ENCODE measurements at places on chromosomes 5 and 9.

DNA sequence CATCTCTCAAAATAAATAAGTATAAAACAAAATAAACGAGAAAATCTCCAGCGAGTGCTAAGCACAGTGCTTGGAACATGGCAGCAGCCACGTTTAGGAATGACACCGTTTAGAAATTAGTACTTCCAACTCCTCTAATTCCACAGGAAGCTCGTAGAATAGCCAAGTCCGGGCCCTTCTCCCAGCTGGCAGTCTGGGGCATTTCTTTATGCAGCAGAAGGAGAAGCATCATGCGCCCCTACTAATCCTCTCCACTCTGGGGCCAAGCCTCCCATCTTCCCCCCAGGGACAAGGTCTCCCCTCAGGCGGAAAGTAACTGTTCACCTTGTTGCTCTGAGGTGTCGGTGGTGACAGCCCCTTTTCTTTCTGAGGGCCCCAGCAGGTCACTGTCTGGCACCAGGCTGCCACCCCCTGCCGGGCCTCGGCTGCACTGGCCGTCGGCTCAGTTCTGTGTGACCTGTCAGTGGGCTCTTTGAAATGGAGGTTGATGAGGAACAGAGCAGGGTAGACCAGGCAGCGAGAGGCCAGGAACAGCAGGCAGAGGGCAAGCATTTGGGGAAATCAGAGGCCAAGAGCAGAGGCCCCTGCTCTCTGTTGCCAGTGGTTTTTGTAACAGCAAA is 113.5 kb upstream of the WWC1 start:
- DNase-seq: no peak

- peak; percentile 35 for DNase-seq
Measured at GRCh38 chr9:133787754-133788025, 49.5 kb upstream of the SARDH start.

GRCh38 chr5:19855453-19855852 is 132.5 kb downstream of the CDH18 start:
- no peak for DNase-seq

GRCh38 chr9:121463026-121463807 is 36.4 kb downstream of the GGTA1 start:
- DNase-seq: peak; percentile 63

DNA sequence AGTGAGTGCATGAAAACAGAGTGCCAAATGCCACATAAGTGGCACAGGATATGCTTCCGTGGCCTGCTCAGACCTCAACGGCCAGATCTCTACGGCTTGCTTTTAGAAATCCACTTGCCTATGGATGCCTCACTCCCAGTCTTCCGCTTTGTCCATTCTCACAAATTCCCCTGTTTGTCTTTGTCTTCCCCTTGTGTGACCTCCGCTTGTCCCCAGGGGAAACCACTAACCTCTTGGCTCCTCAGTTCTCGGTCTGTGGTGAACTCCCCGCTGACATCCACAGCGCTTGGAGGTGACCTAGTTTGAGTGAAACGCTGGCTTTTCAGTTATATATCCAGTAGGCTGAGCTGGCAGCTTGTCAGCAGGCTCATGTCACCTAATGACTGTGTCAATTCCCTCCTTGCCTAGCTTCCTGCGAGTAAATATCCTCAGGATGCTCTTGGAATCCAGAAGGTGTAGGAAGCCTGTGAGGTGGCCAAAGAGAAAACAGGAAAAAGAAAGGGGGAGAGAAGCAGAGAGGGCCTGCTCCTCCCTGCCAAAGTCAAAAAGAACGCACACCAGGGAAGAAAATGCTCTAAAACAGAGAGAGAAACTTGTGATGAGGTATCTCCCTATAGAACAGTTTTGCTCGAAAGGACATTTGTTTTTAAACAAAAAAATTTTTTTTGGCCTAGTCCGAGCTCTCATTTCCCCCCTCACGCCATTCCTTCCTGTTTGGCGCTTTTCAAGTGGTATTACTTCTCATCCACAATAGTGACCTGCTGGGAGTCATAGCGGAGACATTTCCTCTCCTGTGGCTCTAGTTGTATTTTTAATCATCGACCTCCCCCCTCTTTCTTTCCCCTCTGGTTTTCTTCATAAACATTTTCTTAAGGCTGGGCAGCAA is 101.6 kb upstream of the SPRY4 start:
- peak; percentile 6 for DNase-seq

DNA sequence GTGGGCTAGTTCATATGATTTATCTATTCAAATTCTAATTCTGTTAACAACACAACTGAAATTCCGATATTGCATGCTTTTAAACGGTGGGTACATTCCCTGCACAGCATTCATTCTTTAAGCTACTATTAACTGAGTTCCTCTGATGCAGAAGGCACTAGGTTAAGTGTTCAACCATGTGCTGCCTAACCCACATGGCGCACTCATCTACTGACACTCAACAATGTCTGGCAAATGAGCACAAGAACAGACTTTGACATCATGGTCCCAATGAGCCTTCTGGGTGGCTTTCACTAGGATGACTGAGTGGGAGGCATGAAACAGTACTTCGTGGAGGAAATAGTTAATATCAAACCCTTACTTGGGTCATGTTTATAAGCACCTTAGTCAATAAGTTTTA is 10.2 kb downstream of the NREP start:
- no peak for DNase-seq

GRCh38 chr9:127109212-127109711 is 13.2 kb downstream of the ANGPTL2 start:
- no peak for DNase-seq

- DNase-seq: no peak
Measured at GRCh38 chr5:144481861-144482260, 311.2 kb downstream of the KCTD16 start.

GRCh38 chr5:17156463-17156862 is 61.0 kb upstream of the BASP1 start:
- DNase-seq: no peak

DNA sequence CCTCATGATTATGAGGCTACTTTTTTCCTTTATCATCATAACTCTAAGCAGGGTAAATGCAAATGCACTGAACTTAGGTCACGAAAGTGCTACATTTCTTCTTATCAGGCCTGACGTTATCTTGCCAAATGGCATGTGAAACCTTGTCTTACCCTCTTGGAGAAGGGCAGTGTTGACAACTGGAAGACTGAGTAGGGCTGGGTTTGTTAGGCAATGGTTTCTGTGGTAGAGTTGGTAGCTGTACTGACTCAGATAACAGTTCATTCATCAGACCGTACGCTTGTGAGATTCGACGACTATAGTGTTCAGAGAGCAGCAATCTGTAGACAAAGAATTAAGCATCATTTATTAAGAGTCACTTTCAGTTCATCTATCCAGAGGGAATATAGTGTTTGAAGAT is 127.7 kb downstream of the CPLANE1 start:
- no peak for DNase-seq

- DNase-seq: no peak
Measured at GRCh38 chr5:45568813-45569212, 127.4 kb downstream of the HCN1 start.

GRCh38 chr5:171773106-171773505 is 12.5 kb upstream of the SMIM23 start:
- no peak for DNase-seq

DNA sequence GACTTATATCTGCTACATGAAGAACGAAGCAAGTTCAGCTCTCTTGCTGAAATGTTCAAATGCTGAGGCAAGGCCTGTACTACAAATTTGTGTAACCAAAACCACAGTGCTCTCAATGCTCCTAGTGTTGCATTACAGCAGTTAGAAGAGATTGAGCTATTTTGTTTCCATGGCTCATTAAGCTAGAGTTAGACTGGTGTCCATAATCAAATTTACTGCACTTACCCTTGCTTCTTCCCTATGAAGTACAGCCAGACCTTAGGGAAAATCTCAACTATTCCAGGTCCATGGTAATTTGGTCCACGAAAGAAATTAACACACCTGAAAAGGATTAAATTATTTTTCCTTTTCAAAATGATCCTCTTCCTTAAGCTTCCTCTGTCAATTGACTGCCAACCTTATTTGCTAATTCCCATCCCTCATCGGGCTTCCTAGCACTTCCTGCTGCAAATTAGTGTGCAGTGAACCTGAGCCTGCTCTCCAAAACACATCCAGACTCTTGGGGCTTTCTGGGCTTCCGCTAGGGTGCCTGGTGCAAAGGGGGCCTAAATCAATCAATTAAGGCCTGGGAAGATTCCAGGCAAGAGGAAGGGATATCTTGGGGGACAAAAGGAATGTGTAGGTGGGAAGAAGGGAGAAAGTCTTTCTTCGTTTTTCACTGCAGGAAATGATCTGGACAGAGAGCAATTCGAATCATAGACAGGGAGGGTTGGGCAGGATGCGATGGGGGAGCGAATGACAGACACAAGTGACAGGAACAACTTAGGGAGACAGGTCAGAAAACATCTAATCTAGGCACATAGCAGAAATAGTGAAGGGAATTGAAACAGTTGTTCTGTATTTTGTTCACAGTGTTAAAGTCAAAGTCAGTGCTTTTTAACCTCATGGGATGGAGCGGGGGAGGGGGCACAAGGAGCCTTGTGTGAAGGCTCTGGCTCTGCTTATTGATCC is 542.4 kb downstream of the RAB3C start:
- DNase-seq: no peak

DNA sequence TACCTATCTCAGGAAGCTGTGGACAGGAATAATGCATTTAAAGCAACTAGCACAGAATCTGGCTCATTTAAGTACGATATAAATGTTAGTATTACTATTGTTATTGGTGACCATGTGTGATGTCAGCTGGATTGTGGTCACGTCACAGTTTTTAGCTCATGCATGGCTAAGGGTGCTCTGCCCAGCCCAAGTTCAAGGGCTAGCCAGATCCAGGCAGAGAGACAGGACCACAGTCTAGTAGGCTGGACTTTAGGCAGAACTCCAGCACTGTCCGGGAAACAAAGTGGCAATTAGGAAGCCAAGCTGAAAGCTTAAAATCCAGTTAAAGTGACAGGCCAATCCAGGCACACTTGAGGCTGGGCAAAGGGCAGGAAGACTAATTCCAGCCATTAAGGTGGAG is 273.6 kb downstream of the ADAMTSL1 start:
- no peak for DNase-seq

DNA sequence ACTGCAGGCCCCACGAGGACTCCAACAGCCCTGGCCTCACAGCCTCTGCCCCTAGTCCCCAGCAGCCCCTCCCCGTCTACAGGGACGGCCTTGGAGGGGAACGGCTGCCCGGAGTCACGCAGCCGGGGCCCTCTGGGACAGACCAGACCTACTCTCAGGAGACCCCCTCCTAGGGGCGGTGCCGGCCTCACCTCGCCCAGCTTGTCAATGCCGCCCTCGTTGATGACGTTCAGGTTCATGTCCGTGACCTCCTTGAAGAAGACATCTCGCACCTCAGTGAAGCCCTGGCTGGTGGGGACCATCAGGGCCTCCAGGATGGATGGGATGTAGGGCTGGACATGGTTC is 58.6 kb downstream of the LRSAM1 start:
- DNase-seq: no peak

- DNase-seq: peak; percentile 46
Measured at GRCh38 chr9:98873951-98874371, 66.5 kb downstream of the GALNT12 start.

GRCh38 chr5:117347280-117347679 is 772.7 kb upstream of the SEMA6A start:
- DNase-seq: no peak

DNA sequence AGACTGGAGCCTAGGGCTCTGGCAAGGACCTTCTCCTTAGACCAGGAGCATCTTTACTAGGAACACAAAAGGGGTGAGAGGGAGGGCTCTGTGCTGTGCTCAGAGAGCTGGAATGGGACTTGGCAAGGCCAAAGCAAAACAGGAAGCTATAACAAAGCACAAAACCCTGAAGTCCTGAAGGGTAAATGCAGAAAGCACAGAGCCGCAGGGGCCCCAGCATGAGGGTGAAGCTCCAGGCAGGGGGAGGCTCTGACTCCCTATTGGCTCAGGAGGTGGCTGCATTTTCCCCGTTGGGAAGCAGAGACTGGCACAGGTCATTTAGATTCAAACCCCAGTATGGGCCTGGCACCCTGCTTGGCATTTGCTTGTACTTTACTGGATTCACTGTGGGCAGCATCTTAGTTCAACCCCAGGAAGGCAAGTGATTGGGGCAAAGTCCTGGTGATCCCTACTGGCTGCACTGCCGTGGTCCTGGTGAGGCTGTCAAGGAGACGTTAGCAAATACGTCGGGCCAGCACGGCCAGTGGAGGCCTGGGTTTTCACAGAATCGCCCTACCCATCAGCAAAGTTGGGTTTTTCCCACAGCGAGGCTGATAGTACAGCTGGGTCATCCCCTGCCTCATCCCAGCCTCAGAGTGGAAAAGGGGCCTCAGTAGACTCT is 46.3 kb downstream of the GGTA1 start:
- no peak for DNase-seq

DNA sequence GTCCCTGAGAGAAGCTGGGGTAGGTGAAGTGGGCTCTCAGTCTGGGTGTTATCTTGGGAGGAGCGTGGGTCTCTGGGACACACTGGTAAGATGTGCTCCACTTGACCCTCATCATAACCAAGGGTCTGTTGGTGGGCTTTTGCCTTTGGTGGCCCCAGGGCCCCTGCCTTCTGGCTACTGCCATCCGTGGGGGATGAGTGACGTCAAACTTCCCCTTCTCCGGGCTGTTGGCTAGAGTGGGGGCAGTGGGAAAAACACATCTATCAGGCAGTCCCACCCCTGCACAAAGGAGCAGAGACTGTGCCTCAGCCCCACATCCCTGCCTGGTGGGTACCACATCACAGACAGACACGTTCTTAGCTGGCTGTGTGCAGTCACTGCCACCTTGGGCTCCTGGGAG is 35.1 kb downstream of the GADD45G start:
- DNase-seq: no peak

- DNase-seq: peak; percentile 78
Measured at GRCh38 chr5:176611435-176611834, 1.5 kb upstream of the GPRIN1 start.

- DNase-seq: no peak
Measured at GRCh38 chr5:179044765-179045164, 15.4 kb upstream of the ZNF354C start.

GRCh38 chr9:135907006-135907430 is 328 bp downstream of the CAMSAP1 start:
- DNase-seq: peak; percentile 41

DNA sequence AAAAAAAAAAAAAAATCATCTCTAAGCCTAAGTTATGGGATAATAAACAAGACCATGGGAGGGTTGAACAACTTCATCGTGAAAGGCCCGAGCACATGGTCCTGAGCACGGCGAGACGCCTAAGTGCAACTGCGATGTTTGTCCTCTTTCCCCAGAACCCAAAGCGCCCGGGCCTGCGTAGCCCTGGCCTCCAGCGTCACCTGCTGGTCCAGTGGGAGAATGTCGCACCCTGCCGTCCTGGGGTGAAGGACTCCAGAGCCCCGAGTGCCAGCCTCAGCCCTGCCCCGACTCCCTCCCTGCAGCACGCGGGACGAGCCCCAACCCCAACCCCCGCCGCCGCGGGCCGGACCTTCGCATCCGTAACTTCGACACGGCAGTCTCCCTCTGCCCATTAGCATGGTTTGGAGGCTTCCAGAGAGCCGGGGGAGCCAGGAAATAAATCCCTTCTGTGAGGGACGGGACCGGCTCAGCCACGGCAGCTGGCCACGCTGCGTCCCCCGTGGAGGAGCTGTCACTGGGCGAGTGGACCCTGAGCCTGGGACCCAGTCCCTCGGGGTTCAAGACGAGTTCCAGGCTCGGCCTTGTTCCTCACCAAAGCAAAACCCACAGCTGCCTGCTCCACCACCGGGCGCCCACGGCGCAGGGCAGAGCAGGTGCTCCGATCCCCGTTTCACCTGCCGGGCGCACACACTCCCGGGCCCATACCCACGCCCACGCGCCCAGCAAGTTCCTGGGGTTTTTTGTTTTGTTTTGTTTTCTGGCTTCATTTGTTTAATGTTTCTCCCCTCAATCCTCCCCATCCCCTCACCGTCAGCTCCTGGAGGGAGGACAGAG is 132.5 kb upstream of the HAND1 start:
- peak; percentile 80 for DNase-seq

GRCh38 chr5:1521671-1522600 is 1.8 kb downstream of the LPCAT1 start:
- DNase-seq: peak; percentile 46
